ENCODE measurements at places on chromosomes 7 and 10.

GRCh38 chr10:4018054-4018511 lies 233.1 kb upstream of the KLF6 start:
- no peak for DNase-seq

DNA sequence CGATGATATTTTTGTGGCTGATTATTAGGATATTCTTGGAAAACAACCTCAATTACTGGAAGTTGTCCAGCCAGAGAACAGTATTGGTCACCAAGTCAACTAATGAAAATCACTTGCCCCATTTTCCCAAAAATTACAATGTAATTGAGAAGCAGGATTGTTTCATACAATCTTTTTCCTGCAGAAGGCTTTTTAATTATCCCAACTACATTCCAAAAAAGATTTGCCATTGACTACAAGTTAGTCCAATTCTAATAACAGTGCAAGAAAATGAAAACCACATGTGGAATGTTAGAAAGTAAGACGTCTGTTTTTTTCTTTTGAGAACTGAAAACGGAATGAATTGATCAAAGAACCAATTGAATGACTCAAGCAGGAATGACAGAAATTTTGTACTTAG lies 1195.8 kb downstream of the SORCS1 start:
- DNase-seq: no peak

GRCh38 chr10:132037676-132037975 lies 28.1 kb upstream of the JAKMIP3 start:
- no peak for DNase-seq

DNA sequence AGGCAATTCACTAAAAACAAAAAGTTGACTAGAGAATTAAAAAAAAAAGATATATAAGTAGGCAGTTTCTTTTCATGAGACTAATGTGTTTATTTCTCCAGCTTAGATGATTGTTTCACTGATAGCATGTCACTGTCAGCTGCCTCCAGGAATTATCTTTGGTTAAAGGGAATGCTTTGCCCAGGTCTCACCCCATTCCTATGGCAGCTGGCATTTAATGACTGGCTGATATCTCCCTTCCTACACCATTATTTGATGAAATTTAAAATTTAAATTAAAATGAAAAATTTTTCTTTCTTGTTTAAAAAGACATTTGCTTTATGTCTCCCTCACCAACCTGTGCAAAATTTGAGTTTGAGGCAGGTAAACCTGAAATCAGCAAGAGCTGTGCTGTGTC lies 214.5 kb upstream of the PRSS1 start:
- no peak for DNase-seq

DNA sequence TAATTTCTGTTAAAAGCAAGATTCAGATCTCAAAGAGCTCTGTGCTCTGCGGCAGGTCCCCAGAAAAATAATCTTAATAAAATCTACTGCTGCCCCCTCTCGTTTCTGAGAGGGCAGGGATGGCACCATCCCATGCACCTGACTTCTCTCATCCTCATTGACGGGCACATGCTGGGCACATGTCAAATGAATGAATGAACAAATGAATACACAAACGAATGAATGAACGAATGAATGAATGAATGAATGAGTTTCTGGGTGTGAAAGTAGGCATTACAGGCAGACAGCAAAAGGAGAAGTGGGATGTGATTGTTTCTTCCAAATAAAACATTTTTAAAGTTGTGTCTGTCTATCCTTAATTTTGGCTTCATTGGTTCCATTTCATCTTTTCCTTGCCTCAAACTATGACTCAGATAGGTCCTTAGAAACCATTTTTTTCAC lies 398.1 kb upstream of the PRKCQ start:
- no peak for DNase-seq

- peak; percentile 34 for DNase-seq
Measured at GRCh38 chr7:45136106-45137060, 21.2 kb upstream of the RAMP3 start.

- no peak for DNase-seq
Measured at GRCh38 chr10:86177537-86178155, 188.9 kb downstream of the GRID1 start.

DNA sequence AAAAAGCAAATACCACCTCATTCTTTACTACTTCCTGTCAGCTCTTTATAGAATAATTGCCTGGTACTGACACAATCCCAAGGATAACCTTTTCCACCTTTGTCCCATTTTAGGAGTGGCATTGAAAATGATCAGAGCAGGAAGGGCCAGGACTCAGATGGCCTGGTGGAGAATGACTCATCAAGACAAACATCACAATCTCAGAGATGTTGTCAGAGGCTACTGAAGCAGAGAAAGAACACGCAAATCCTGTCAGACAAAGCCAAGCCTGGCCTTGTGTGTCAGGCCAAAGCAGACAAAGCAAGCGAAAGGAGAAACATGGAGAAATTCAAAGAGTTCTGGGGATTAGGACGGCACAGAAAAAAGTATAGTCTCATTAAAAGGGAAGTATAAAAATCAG lies 40.9 kb downstream of the NSUN6 start:
- no peak for DNase-seq

DNA sequence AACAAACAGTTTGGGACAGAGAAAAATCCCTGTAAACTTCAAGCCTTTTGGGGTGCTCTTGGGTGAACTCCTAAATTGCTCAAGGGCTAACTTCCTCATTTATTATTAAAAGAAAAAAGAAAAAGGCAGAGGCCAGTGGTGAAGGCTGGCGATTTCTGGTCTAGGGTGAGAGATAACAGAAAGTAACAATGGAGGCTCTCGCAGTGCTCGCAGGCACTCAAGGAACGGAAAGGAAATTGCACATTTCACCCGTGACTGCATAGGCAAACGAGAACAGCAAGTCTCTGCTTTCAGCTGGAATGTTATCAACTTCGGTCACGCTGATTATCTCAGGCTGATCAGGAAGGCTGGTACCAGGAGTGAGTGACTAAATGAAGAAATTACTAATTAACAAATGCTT lies 70.7 kb downstream of the PRKAG2 start:
- DNase-seq: no peak

GRCh38 chr10:71246591-71247413 lies 34.4 kb downstream of the UNC5B start:
- DNase-seq: no peak

- DNase-seq: no peak
Measured at GRCh38 chr10:25068152-25069058, 52.0 kb downstream of the THNSL1 start.

DNA sequence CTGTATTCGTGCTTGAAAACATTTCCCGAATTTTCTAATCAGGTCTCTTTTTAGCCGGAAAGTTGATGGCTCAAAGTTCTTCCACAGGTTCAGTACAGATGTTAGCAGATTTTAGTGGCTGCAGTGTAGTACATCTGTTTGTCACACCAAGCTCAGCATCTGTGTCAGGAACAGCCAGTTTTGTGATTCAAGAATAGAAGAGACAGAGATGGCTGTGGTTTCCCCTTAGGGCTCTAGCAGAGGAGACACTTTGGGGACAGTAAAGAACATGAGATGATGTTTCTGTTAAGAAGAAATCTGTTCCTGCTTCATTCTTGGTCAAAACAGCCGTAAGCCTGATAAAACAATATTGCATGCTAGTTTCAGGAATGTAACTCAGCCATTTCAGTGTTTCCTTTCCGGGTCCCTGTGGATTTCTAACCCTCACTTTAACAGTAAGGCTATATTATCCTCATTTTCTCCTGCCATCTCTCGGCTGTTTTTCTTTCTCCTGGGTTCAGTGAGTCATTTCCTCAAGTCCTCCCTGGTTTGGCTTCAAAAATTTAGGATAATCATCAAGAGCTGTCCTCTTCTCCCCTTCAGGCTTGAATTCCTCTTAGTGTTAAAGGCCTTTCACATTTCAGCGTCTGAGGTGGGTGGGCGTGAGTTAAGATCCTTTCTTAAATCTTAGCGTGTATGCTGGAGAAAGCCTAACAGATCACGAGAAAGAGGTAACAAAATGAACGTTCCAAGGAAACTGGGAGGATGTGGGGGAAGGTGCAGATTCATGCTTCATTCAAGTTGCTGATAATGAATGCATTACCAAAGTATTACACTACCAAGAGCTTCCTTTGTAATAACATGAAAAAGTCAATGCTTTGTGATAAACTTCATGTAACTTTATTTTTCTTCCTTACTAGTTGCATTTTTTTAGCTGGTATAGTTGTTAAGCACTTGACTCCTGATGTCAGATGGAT lies 37.1 kb upstream of the BICC1 start:
- no peak for DNase-seq

- no peak for DNase-seq
Measured at GRCh38 chr10:99461230-99461629, 30.8 kb upstream of the GOT1 start.

DNA sequence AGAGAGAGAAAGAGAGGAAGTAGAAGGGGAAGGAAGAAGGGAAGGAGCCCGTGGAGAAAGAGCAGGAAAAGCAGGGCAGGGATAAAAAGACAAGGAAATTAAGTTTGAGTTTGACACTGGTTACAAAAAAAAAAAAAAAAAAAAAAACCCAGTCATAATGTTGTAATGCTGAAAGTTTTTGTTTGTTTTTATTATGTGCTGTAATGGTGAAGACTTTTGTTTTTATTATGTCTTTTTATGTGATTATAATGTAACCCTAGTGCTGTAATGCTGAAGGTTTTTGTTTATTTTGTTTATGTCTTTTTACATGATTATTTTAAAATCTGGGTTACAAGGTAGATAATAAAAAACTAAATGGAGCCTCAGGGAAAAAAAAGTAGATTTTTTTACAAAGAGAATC lies 184.8 kb downstream of the SEMA3A start:
- DNase-seq: no peak

GRCh38 chr7:96337519-96337918 lies 15.6 kb upstream of the SLC25A13 start:
- no peak for DNase-seq

- no peak for DNase-seq
Measured at GRCh38 chr7:3120513-3120912, 76.8 kb upstream of the CARD11 start.

DNA sequence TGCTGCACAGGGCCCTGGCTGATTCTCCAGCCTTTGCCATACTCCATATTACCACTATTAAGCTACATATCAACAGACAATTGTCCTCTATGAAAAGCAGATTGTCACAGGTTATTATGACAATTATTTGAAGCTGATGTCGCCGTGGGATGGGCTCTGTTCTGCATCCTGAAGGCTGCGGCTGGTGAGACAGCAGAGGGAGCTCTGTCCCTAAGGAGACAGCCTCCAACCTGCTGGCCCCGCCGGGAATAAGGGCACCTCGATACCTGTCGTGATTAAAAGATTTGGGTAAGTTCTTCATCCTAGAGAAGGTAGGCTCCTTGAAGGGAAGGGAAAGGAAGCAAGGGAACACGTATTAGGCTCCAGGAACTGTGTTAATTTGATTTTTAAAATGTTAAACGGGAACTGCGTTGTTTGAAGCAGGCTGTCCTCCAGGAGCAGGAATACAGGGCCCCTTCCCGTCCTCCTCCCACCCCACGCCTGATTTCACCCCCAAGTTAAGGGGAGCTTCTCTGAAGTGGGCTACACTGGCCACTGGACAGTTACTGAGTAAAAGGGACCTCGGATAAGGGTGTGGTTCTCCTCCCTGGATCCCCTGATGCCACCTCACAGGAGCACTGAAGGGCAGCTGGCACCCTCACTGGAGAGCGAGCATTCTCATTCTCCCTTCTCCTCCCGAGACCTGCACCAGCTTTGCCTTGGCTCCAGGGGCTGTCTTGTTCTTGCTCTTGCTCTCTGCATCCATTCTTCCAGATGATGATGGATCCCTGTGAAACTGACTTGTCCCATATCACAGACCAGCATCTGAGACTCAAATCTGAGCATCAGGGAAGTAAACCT lies 11.8 kb upstream of the TIAL1 start:
- no peak for DNase-seq

DNA sequence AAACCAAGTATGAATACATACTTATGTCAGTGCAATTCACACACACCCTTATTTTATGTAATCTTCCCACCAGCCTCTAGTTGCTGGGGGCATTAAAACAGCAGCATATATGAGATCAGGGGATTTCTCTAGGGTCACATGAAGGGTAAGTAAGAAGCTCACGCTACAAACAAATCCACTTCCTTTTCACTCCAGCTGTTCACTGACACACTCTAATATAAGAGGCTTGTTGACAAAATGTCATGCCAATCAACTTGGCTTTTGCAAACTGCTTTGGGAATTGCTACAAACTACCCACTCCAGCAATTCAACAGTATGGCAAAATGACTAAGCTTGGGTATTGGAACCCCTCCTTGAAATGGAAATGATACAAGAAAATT lies 10.3 kb downstream of the FAM3C start:
- DNase-seq: no peak

- DNase-seq: no peak
Measured at GRCh38 chr7:96151889-96152288, 170.0 kb downstream of the SLC25A13 start.

- no peak for DNase-seq
Measured at GRCh38 chr10:88763441-88763840, 3.6 kb downstream of the LIPN start.

- DNase-seq: no peak
Measured at GRCh38 chr10:13690281-13690825, 103.6 kb downstream of the PRPF18 start.

GRCh38 chr10:947881-948280 lies 16.4 kb upstream of the LARP4B start:
- DNase-seq: no peak

DNA sequence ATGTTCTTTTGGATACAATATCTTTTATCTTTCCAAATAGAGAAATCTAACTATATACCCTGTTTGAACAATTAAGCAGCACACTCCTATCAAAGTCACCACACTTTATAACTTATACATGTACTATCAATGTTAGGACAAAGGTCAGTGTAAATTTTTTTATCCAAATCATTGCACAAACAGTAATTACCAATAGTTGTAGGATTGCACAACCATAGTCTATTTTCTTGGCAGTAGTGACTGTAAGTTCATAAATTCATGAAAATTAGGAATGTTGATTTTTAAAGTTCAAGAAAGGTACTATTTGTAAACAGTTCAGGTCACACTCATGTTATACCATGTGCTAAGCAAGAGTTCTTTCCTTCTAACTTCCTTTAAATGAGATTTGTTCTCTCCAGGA lies 9.3 kb downstream of the WNT2 start:
- no peak for DNase-seq

- no peak for DNase-seq
Measured at GRCh38 chr7:91293136-91293535, 28.9 kb downstream of the FZD1 start.

GRCh38 chr7:28792858-28793257 lies 165.3 kb downstream of the TRIL start:
- DNase-seq: no peak

DNA sequence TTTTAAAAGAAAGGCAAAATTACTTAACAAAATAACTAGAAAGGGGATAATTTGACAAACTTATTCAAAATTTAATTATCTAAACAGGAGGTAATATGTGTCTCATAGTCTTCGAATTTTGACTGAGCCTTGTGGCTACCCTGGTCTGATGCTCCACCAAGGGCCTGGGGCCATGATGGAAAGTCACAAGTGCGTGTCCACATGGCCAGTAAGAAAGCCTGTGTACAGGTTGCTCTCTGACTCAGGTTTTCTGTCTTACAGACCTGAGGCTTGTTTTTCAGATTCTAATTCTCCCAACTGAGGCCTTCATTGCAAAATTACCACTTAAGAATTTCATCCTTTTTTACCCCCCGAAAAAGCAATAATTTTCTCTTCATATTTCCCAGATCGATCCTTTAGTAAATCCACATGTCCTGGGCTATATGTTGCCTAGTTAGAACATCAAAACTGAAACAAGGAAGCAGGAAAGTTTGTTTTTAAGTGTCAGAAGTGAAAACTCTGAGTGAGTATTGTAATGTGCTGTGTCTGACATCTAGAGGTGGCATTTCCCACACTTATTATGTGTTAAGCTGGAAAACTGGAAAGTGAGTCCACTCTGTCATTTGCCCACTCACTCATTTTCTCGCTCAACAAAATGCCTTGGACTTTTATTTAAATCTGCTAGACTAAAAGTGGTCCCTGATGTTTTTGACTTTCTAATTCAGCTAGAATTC lies 10.0 kb downstream of the CYP3A43 start:
- no peak for DNase-seq

GRCh38 chr10:31642281-31642680 lies 286.4 kb downstream of the ARHGAP12 start:
- DNase-seq: no peak

Measured in effector memory CD4-positive, alpha-beta T cell (primary cell).